ENCODE measurements at places on chromosomes 13 and 19.

DNA sequence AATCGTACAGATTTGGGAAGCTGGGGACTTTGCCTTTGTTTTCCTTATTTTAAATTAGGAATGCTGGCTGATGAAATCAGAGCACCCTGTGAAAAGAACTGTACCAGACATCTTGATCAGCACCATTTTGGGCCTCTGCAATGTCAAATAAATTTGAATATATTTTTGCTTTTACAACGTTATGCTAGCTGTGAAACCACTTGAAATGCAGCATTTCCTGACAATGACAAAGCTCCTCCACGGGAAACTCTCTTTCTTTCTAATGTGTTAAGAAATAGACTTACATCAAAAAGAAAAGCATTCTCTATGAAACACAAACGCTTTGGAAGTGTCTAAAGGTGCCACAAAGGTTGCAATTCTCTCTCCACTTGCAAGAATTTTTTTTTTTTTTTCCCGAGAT is 47.1 kb upstream of the MAP3K10 start:
- DNase-seq: no peak

- no peak for DNase-seq
Observed at GRCh38 chr13:50580684-50581305, 262.7 kb downstream of the DLEU7 start.

DNA sequence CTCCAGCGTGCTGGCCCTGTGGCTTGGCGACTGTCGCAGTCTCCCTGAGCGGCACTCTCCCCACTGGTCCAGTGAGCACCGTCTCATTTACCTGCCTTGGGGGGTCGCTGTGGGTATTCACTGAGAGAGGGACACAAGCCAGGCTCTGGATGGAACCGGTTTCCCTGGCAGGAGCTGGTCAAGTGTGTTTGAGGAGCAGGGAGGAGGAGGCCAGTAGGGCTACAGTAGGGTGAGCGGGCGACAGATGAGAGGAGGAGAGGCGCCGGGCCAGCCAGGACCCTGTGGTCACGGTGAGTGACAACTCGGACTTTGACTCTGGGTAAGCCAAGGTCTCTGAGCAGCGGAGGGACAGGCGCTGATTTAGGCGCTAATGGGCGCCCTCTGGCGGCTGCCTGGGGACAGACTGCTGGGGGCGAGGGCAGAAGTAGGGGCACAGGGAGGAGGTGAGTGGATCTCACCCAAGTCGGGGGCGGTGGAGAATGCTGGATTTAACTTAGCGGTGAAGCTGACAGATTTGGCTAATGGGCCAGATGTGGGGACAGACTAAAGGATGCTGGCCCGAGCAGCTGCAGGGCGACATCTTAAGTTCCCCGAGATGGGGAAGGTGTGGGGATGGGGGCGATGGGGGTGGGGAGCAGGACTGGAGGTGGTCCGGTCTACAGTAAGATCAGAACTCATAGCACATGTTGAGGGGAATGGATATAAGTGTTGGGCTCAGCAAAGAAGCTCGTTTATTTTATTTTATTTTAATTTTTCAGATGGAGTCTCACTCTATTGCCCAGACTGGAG is 4.7 kb upstream of the PRMT1 start:
- DNase-seq: peak; percentile 62

DNA sequence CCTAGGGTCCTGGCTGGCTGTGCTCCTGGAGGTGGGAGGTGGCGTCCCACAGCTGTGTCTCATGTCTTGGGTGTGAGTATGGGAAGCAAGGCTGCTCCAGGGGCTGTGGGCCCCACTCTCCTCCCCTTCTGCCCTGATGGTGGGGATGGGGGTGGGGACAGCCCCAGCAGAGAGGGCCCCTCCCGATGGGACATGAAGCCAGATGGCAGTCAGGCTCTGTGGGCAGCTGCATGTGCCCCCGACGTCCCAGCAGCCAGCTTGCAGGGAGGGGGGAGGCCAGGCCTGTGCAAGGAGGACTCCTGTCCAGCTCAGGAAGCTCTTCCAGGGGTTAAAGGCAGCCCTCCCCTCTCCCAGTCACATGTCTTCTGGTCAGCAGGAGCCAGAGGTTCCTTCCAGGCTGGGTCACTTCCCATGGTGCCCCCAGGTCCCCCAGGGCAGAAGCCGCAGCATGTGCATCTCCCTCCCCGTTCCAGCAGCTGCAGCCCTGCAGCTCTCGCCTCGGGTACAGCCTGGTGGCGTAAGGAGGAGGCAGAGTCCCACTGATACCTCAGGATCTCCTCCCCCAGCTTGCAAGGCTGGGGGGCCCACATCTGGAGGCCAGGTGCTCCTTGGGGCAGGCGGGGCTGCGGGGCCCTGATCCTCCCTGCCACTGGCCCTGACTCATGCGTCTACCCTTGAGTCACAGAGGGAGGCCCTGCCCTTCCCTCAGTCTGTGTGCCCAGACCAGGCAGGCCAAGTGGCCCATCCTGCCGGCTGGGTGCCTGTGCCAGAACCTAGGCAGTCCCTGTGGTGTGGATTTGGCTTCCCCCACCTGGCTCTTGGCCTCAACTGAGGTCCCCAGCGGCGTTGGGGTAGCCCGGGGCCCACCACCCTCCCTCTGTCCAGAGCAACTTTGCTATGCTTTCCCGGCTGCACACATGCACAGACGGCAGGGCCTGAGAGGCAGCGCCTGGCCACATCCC is 13.0 kb downstream of the YIPF2 start:
- DNase-seq: no peak

DNA sequence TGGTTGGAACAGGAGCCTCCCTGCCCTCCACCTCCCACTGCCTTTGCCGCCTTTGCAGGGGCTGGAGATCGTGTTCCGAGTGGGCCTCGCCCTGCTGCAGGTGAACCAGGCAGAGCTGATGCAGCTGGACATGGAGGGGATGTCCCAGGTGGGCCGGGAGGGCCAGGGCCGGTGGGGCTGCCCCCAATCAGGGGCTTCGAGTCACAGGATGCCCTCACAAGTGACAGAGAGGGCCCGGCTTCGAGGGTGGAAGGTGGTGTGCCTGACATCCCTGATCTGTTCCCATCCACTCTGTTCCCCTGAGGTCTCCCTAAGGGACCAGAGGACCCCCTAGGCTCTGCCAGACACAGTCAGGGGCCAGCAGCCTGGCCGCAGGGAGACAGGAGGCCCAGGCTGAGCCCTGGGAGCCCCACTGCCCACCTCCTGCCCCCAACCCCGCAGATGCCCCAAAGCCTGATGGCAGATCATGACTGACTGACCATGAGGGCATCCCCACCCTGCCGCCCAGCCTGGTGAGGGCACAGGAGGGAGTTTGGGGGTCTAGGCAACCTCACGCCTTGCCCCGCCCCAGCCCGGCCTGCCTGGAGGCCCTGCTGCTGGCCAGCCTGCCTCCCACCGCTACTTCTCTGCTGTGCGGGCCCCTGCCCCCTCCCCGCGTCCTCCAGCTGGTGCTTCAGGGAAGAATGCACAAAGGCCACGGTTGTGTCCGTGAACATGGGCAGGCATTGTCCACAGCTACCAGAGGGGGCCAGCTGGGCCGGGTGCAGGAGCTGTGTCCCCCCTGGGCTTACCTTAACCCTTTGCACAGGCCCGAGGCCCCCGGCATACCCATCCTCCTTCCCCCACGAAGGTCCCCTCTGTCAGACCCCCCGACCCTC is 21.8 kb downstream of the EVI5L start:
- DNase-seq: no peak

GRCh38 chr13:83547043-83547442 is 335.2 kb downstream of the SLITRK1 start:
- no peak for DNase-seq

- DNase-seq: no peak
Observed at GRCh38 chr13:87736849-87737385, 65.7 kb downstream of the SLITRK5 start.

GRCh38 chr19:40906512-40906911 is 24.5 kb upstream of the CYP2A7 start:
- no peak for DNase-seq

DNA sequence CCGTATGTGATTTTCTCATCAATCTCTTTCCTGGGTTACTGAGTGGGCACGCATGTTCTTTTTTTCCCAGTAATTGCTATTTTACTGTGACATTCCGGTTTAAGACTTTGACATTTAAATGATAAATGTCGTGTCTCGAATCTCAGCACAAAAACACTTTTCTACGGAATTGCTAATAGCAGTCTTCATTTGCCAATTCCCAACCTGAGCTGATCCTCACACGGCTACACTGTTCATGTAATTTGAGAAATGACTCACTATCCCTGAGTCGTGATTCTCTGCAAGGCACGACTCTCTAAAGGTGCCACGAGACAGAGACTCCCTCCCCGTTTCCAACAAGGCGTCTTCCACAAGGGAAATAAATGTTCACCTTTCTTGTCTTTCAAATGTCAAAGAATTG is 88.7 kb upstream of the USP29 start:
- no peak for DNase-seq

DNA sequence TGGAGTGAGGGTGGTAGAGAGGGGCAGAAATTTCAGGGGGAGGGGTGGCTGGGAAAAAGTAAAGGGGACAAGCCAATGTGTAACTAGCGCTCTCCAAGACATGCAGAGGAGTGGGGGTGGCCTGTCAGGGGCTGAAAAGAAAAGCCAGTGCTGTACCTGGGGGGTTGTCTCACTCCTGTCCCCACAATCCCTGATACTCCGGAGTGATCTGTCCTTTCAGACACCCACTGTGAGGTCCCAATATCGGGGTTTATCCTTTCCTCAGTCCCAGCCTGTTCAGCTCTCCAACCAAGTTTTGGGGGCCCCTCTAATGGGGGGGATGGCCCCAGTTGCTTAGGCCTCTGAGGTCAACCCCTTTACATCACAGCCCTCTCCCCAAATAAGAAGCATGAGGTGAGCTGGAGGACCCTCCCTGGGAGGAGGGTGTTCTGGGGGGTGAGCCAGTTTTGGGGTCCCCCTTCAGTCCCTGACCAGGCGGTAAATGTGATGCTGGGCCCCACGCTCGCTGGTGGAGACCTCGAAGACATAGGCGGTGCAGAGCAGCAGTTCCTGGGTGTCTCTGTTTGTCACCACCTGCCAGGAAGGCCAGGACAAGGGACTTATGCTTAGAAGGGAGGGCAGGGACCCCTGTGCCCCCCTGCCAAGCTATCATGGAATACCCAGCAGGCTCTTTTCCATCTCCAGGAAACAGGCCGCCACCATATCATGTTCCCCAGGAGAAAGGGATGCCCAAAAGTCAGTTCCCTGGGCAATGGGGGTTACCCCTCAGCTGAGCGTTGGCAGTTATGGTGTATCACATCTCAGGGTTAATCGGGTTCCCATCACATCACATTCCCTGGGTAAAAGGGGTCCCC is 5.9 kb downstream of the CD37 start:
- DNase-seq: no peak

DNA sequence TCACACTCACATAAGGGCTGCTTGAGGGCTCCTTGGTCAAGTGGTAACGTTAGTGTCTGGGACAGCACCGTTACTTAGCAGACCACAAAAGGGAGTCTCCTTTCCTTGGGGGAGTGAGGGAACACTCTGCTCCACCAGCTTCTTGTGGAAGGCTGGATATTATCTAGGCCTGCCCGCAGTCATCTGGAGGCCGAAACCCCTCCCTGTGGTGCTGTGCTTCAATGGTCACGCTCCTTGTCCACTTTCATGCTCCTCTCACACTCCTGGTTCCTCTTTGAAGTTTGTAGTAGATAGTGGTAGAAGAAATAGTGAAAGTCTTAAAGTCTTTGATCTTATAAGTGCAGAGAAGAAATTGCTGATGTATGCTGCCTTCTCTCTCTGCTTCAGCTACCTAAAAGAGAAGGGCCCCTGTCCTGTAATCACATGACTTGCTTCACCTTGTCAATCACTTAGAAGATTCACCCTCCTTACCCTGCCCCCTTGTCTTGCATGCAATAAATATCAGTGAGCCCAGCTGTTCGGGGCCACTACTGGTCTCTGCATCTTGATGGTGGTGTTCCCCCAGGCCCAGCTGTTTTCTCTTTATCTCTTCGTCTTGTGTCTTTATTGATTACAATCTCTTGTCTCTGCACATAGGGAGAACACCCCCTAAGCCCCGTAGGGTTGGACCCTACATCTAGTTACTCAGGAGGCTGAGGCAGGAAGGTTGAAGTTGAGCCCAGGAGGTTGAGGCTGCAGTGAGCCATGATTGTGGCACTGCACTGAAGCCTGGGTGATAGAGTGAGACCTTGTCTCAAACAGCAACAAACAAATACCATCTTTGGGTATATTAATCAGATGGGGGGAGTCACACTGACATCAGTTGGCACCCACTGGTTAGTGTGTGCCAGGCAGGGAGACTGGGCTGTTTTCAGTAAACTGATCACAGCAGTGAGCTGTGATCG is 11.6 kb upstream of the MZF1 start:
- no peak for DNase-seq

GRCh38 chr19:40419780-40420179 is 6.0 kb downstream of the SERTAD1 start:
- no peak for DNase-seq

DNA sequence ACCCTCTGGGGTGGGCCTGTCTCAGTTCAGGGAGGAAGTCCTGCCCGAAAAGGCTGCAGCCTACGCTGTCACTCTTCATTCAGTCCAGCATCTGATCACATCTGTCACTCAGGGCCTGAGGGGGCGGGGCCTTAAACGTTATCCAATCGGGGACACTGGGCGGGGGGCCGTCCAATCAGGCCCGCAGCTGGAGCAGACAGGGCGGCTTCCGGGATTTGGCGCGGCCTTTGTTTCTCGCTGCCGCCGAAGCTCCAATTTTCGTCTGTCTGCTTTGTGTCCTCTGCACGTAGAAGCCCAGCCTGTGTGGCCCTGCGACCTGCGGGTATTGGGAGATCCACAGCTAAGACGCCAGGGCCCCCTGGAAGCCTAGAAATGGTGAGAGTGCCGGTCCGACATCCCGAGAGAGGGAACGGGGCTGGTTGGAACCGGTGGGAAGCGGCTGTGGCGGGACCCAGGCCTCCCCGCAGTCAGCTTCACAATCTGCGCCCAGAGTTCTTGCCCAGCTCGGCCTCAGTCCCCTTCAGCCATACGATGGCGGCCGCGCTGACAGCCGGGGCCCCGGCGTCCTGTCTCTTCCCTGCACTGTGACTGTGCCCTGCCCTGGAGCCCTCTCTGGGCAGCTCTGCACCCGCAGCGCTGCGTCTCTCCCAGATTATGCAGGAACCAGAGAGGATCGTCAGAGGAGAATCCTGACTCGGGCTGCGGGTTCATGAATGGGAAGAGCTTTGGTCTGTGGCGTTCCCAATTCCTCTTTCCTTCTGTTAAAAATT is at the start of gene ZNF730:
ZNF730 (plus strand) TSS at position 224 of the 770 bp plus-strand sequence; CDS start at position 373, 149 bp downstream.
- DNase-seq: peak; percentile 14

DNA sequence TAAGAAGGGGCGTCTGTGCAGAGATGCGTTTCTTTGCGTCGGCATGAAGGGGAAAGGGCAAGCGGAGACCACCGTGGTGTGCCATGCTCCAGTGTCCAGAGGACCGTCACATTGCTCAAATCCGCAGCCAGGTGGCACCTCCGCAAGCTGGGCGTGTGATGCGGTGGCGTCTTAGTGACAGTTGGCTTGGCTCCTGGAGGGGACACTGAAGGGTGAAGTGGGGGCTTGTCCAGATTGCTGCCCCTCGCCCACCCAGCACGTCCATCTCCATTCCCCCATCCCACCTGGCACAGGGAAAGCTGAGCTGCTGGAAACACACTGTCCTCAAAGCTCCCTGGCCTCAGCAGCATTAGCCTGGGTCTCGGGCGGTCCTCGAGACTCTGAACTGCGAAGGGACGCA is 135.3 kb downstream of the SOX1 start:
- DNase-seq: no peak

- no peak for DNase-seq
Observed at GRCh38 chr19:4719499-4719866, 4.2 kb downstream of the DPP9 start.

Measured in stimulated activated CD8-positive, alpha-beta memory T cell treated with anti-CD3 and anti-CD28 coated beads, Interleukin-15, amount 100 ng/mL, for 24 hours (primary cell).